ENCODE measurements at places on chromosomes 6 and 20. TPM values are rescaled to one million over a fixed set of nuclear protein-coding genes. Genes with fewer than 3 reads are reported as not detected.

GRCh38 chr20:62309947-62310756, 7.4 kb downstream of the ADRM1 start:
- no peaks in the 10 kb centered on the region for H3K4me1 ChIP-seq
- H3K27ac ChIP-seq, result no peak overlapping the region
- H3K36me3 ChIP-seq, result peaks cover 3% of the 10 kb centered on the region
- DNase-seq, result no peak
- H3K4me3 ChIP-seq, result no peak overlapping the region
- H3K27me3 ChIP-seq, result no peaks in the 10 kb centered on the region

DNA sequence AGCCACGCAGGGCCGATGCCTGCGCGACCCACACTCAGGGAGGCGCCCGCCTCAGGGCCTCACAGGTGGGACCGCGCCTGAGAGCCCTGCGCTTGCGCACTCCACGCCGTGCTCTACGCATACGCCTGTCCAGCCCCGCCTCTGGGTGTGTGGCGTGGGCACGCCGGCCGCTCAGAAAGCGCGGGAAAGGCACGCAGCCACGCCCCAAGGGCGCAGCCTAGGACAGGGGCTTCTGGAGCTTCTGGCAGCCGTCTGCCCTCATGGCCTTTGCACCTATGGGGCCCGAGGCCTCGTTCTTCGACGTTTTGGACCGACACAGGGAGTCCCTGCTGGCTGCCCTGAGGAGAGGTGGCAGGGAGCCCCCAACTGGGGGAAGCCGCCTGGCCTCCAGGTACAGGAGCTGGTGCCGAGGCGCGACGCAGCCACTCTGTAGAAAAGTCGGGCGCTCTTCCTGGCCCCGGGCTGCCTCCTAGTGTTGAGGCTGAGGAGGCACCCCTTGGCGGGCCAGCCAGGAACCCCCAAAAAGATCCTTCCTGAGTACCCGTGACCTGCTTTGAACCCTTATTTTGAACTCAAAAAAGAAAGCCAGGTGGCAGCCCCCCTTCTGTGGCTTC, at the start of gene SPO11:
SPO11 (plus strand) TSS at position 196 of the 614 bp plus-strand sequence; CDS start at position 261, 65 bp downstream.
- peaks cover 51% of the 10 kb centered on the region for H3K27me3 ChIP-seq
- no peak for DNase-seq
- no peak within 1 kb of the TSS for H3K4me3 ChIP-seq
- H3K36me3 ChIP-seq, result no peaks in the 10 kb centered on the region
- no peak within 1 kb of the TSS for H3K27ac ChIP-seq
- H3K4me1 ChIP-seq, result no peaks in the 10 kb centered on the region

DNA sequence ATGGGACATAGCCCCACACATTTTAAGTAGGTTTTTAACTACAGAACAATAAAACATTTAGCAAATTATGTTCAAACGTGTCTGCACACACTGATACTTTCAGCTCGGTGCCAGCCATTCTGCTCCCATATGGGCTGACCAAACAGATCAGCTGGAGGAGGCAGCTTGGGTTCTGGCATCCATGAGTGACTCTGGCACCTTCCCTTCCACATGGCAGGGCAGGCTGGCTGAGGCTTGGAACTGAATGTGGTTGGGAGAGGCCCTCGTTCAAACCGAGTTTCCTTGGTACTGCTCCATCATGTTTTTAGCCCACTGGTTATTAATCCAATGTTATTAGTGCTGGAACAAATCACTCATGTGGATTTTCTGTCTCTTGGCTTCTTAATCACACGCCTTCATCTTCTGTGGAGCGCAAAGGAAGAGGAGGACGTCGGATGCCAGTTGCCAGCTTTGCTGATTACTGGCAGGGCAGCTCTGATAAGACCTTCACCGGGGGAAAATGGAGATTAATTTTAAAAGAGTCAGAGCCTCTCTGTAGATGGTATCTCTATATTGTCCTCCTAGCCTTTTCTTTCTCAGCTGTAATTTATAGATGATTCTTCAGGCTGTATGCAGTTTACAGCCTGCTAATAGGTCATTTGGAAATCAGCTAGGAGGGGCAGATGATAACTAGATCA, 93.1 kb upstream of the TIAM2 start:
- peaks cover 5% of the 10 kb centered on the region for H3K36me3 ChIP-seq
- no peaks in the 10 kb centered on the region for H3K4me1 ChIP-seq
- H3K4me3 ChIP-seq, result no peak overlapping the region

DNA sequence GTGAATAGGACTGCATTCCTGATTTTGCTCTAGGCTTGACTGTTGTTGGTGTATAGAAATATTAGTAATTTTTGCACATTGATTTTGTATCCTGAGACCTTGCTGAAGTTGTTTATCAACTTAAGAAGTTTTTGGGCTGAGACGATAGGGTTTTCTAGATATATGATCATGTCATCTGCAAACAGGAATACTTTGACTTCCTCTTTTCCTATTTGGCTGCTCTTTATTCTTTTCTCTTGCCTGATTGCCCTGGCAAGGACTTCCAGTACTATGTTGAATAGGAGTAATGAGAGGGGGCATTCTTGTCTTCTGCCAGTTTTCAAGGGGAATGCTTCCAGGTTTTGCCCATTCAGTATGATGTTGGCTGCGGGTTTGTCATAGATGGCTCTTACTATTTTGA, 13.4 kb downstream of the HLA-DOB start:
- peaks cover 6% of the 10 kb centered on the region for H3K36me3 ChIP-seq
- no peak overlapping the region for H3K27ac ChIP-seq
- no peak for DNase-seq
- peaks cover 72% of the 10 kb centered on the region for H3K27me3 ChIP-seq
- H3K4me1 ChIP-seq, result peaks cover 5% of the 10 kb centered on the region

DNA sequence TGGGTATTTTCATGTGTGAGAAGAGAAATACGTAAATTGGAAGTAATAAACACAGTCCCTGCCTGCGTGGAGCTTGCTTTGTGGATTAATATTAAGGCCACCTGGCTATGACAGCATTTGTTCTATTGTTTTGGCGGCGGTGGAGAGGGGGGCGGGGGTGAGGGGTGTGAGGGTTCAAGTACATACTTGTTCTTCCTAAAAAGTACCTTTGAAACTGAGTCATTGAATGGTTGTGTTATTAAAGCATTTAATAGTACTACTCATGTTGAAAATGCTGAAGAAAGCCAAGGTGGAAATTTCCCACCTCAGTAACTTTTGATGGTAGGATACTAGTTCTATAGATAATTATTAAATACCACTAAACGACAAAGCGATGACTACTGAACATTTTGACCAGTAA, 95.0 kb downstream of the FOXC1 start:
- H3K36me3 ChIP-seq, result no peaks in the 10 kb centered on the region
- H3K27ac ChIP-seq, result no peak overlapping the region
- no peak for DNase-seq
- no peak overlapping the region for H3K4me3 ChIP-seq
- H3K27me3 ChIP-seq, result no peaks in the 10 kb centered on the region

DNA sequence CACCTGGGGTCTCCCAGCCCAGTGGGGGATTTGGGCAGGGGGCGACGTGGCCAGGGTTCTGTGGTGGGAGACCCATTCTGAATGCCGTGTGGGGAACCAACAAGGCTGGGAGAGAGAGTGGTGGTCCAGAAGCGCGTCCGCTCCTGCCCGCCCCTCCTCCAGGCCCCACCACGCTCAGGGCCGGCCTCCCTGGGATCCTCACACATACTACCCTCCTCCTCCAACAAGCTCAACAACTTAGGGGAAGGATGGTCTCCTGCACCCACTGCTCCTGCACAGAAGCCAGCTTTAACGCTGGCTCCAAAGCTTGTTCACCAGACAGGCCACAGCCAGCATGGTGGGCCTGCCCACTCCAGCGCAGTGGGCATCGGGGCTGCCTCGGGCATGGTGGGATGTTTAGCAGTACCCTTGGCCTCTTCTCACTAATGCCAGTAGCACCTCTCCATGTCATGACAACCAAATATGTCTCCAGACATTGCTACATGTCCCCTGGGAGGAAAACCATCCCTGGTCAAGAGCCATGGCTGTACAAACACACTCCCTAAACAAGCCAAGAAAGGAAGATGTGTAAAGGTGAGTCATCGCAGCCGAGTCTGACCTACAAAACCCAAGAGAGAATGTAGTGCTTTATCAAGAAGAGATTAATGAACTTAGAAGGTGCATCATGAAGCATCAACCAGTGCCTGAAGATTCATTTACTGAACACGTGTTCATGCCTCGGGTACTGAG, 75.7 kb downstream of the BMP7 start:
- no peak for DNase-seq
- no peaks in the 10 kb centered on the region for H3K27me3 ChIP-seq
- no peaks in the 10 kb centered on the region for H3K4me1 ChIP-seq
- H3K4me3 ChIP-seq, result no peak overlapping the region
- no peaks in the 10 kb centered on the region for H3K36me3 ChIP-seq

DNA sequence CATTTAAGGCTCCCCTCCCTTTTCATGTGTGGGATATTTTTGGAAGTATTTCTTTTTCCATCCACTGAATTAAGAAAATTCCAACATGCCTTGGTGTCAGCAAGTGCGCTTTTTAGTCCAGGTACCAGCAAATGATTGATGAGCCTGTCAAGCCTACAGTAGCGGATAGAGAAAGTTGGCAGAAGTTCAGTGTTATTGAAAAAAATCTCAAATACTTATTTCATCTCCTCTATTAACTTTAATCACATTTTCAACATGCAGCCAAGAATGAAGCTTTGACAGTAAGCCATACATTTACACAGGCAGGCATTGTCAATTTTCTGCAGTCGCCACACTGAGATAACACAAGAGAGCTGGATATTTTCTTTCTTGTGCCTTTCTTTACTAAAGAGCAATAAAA, 50.4 kb downstream of the BLOC1S5 start:
- no peak for DNase-seq
- H3K4me3 ChIP-seq, result no peak overlapping the region

Gene SLC26A8
- total RNA-seq, result not detected

Data from activated naive CD8-positive, alpha-beta T cell treated with anti-CD3 and anti-CD28 coated beads, Interleukin-2, amount 10 ng/mL, durations not matched to agents 7 days and 5 days (primary cell).